ENCODE measurements at places on chromosomes 7 and 10.
A peak's percentile ranks its signal among the peaks of the same experiment; 100 is the strongest.

DNA sequence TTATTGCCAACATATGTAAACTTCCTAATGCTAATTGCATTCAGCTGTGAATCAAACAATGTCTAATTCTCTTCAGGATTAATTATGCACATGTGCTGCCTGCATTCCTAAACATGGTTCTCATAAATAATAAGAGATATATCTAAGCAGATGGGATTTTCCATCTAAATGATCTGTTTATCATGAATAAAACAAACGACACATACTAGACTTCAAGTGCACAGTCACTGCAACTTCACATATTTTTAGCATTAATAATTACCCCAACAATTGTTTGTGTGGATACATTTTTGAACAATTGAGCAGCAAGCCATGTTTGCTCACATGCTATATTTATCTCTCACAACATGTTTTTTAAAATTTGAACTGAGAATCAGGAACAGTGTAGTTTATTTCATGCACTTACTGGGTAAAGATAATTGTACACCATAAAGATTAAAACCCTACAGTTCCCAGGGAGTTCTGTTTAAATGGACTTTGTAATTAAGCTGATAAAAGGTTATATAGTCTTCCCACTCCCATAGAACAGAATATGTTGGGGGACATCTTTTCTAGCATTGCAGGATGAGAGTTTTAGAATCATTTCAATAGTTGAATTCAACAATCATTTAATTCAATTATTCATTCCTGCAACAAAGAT lies 378.5 kb downstream of the MDFIC start:
- DNase-seq = peak; percentile 46

DNA sequence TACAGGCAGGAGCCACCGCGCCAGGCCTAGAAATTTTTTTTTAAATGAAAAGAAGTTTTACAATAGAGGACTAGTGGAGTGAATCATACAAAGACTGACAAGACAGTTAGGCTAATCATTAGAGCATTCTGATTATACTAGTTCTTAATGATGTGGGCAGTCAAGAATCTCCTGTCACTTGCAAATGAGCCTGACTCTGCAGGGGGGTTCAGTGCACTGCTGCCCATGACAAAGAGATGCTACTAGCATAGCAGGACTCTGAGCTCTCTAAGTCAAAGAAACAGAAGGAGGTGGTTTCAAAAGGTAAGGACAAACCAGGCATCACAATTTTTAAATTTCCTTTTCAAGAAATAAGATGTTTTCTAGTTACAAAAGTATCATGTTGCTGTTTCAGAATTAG lies 59.0 kb downstream of the CCDC6 start:
- DNase-seq = no peak

DNA sequence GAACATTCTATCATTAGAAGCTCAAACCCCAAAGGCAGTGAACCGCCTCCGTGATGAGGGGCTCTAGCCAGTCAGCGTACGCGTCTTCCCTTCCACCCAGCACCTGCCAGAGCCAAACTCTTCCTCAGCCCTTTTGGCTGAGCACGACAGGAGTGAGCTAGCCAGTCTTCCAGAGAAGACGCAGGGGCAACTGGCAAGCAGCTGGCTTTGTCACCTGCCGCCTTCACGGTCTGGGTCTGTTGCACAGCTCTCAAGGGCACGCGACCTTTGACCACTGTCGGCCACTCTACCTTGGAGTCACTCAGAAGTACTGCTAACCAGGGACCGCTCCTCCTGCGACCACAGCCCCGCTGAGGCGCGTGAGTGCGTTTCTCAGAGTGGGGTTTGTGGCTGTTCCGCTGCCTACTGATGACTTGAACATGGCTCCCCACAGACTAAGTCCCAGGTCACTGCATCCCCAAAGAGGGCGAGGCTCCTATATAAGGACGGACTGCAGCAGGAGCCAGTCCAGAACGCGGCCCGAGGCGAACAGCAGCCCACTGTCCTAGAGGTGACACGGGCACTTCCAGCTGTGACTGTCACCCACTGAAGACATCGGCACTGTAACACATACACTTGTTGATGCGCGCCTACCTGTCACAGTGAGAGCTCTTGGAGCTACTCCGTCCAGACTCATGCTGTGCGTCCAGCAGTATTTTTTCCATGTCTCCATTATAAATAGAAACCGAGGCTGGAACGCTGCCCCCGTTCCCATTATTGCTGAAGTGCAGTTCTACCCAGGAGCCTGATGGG lies 8.4 kb downstream of the BNIP3 start:
- DNase-seq = no peak

- DNase-seq = no peak
These were observed 536.8 kb upstream of the NRP1 start for GRCh38 chr10:33871061-33871956.

GRCh38 chr10:72702868-72703581 lies 11.1 kb downstream of the MCU start:
- DNase-seq = peak; percentile 94

- no peak for DNase-seq
These were observed 4.8 kb downstream of the PTF1A start for GRCh38 chr10:23196915-23197314.

DNA sequence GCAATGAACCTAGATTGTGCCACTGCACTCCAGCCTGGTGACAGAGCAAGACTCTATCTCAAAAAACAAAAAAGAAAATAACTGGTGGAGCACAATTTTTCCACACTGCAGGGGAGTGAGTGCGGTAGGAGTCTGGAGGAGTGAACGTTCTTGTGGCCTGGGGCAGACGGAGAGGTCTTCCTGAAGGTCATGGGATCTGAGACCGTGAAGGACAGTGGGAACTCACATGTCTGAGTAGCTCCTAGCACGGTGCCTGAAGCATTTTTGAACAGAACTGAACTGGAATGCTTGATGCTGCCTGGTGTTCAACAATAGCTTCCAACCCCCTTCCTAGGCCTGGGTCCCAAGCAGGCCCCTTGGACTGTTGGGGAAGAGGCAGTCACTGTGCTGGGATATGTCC lies 84.3 kb upstream of the PODXL start:
- DNase-seq = no peak

- no peak for DNase-seq
These were observed 4.7 kb upstream of the PFKP start for GRCh38 chr10:3062502-3063186.

DNA sequence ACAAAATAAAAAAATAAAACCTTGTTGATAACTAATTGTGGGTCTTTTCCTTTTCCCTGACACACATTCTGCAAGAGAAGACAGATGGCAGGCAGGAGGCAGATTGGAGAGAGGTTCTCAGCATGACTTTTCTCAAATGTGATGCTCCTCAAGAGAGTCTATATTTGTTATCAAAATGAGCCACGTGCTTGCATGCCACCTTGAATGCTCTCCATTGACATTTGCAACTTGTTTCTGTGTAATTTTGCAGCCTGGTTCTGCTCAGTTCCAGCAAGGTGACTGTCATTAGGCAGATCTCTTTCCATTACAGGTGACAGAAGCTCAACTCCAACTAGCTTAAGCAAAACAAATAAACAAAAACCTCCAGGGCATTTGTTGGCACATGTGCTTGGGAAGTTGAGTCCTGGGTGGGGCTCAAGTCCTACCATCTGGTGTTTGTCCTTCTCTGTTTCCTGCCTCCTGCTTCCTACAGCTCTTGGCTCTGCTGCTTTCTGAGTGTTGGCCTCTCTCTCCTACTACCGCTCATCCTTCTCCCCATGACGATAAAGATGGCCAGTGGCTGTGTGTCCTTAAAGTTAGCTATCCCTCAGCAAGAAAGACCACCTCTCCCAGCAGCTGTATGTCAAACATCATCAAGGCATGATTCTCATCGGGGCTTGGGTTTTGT lies 56.7 kb downstream of the GRK5 start:
- peak; percentile 58 for DNase-seq

DNA sequence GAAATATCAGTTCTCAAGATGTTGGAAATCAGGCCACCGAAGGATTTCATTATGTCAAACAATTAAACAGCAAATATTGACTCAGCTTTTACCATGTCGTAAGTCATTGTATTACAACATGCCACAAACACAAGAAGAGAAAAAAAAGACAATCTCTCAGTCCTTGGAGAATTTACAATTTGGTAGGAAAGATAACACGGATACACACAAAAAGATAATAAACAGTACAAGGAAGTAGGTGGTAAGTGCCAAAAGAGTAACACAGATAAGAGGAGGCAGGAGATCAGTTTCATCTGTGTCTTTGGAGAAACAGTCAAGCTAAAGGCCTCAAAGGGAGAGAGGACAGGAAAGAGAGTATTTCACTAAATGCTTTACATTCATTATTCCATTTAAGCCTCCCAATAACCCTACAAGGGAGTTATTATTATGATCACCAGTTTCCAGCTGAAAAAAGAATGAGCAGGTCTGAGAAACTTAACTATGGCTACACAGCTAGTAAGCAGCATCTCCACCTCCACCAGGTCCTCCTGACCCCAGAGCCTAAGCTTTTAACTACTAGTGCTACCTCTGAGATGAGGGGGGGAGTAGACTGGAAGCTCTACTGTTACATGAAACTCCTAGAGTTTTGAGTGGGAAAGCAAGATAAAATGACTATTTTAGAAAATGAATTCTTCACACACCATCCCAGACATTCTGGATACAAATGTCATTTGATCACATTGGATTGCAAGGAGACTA lies 13.9 kb upstream of the DNAJC1 start:
- DNase-seq = peak; percentile 29

GRCh38 chr10:10530313-10530712 lies 487.4 kb upstream of the CELF2 start:
- DNase-seq = no peak

DNA sequence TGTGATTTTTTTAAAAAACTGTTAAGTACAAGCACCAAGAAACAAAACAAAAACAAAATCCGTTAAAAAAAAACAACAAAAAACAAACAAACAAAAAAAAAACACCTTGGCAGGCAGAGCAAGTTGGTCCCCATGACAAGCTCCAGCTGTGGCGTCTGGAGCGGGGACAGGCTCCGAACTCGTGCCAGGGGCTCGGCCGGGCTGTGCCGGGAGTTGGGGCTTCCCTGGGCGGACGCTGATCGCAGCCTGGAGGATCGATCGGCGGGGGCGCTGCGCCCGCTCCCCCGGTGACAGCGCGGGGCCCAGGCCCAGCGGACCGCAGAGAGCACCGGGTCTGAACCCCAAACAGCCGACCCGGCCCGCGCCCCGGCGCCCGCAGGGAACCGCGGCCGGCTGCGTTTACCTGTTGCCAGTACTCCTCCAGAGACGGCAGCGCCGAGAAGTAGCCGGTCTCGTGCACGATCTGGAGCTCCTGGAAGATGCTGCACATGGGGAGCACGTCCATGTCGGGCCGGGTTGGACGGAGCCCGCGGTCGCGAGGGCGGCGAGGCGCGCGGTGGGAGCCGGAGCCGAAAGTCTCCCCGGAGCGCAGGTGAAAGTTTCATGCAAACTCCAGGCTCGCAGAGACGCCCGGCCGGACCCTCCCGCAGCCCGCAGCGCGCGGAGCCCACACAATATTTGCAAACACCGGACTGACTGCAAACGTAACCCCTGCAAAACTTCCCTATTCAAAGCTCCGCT lies at the start of gene KLF6:
Gene KLF6, minus strand, starts transcription at position 700 of the 741 bp plus-strand sequence. Its CDS starts 195 bp downstream, at position 505.
- DNase-seq = peak; percentile 58

GRCh38 chr7:41205600-41205999 lies 497.3 kb downstream of the INHBA start:
- no peak for DNase-seq

DNA sequence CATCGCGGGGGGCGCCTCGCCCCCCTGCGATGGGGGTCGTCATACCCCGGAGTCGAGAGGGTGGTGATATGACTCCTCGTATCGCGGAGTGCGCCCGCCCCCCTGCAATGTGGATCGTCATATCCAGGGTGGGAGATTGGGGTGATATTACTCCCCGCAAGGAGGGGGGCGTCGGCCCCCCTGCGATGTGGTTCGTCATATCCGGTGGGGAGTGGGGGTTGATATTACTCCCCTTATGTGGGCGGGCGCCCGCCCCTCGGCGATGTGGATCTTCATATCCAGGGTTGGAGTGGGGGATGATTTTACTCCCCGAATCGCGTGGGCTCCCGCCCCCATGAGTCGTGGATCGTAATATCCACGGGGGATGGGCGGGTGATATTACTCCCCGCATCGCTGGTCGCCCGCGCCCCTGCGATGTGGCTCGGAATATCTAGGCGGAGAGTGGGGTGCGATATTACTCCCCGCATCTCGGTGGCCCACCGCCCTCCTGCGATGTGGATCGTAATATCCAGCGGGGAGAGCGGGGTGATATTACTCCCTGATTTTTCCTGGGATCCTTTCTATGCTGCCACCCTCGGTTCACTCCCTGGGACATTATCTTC lies 36.9 kb downstream of the MEIG1 start:
- no peak for DNase-seq

- DNase-seq = peak; percentile 23
These were observed 190.4 kb downstream of the HDAC9 start for GRCh38 chr7:18685971-18686370.

GRCh38 chr7:132575419-132575981 lies 770 bp downstream of the PLXNA4 start:
- peak; percentile 74 for DNase-seq

- no peak for DNase-seq
These were observed 73.1 kb downstream of the PRKAG2 start for GRCh38 chr7:151803841-151804240.

DNA sequence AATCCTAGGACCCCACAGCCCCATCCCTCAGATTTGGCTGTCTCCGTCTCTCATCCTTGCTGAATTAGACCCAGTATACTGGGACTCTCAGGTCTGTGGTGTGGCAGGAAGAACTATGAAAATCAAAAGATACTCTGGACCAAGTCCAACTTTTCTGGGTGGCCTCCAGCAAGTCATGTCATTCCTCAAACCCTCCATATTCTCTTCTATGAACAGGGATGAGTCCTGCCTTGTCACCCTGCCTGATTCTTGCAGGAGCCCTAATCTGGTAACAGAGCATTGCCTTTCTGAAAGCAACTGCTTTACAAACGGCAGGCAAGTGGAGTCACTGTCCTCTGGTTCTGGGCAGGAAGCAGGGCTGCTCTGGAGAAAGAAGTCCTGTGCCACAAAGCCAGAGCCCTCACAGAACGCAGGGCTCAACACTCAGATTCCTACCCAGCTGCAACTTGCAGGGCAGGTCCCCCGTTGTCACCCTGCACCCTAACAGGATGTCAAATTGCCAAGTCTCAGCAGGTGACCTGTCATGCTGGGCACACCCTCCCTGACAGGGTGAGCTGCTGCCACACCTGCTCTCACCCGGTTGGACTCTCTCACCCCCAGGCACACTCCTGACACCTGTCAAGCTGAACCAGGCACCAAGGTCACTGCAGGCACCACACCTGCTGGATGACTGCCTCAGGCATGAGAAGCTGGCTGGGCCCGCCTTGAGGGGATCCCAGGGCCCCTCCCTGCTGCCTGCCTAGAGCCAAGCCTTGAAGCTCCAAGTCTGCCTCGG lies 227.7 kb downstream of the KCNMA1 start:
- DNase-seq = no peak

DNA sequence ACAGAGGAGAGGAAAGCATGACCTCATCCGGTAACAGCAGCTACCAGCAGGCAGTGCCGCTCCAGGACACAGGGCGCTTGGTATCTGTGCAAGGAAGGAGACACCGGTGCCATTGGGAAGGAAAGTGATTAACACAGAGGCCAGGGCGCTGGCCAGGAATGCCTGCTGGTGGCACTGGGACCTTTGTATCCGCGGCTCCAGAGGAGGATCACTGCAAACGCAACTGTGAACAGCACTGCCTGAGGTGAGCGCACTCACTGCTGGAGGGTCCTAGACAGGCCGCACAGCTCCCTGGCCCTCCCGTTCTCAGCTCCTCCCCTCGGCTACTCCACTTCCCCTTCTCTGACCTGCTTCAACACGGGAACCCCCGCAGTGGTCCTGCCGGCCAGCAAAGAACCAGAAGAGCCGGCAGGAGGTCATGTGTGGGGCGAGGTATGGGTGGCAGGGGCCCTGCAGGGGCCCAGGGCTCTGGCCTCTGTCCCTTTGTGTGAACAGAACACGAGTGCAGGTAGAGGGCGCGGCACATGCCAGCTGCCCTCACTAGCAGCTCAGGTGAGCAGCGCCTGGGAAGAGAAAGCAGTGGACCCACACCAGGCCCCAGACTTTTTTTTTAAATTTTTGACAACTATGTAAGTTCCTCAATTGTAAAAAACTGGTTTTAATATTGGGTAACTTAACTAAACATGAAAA lies 107.6 kb downstream of the VIPR2 start:
- no peak for DNase-seq

All from fibroblast of the aortic adventitia (primary cell).